ENCODE measurements at places on chromosomes 12 and 14.

DNA sequence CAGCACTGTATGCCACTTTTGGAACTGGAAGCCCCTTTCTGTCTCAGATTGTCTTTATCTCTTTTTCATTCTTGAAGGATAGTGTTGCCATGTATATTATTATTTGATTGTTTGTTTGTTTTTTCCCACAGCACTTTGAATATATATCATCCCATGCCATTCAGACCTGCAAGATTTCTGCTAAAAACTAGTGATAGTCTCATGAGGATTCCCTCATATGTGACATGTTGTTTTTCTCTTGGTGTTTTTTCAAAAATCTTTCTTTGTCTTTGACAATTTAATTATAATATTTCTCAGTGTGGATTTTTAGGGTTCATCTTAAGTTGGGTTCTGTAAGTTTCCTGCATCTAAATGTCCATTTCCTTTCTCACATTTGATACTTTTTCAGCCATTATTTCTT lies 36.8 kb upstream of the SCAF11 start:
- no peak for DNase-seq

DNA sequence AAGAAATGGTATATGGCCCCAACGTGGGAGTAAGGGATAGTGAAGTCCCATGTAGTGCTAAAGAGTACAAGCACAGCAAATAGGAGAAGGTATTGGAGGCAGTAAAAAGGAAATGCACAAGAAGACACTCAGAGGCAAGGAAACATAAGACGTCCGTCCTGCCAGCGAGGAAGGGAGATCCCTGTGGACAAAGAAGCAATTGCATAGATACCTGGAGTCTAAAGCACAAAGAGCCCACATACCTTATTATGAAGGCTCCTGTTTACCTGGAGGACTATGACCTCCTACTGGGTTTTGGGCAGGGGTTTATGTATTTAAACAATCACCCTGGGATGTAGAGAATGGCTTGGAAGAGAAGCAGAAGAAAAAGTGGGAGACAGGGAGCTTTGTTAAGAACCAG lies 341.2 kb upstream of the DCN start:
- no peak for DNase-seq

- DNase-seq = no peak
These were observed at the start of gene PPP1R36 for GRCh38 chr14:64549791-64550620. TSS of gene PPP1R36 (plus strand) at chr14:64549961. CDS start at chr14:64549998, 37 bp downstream.

DNA sequence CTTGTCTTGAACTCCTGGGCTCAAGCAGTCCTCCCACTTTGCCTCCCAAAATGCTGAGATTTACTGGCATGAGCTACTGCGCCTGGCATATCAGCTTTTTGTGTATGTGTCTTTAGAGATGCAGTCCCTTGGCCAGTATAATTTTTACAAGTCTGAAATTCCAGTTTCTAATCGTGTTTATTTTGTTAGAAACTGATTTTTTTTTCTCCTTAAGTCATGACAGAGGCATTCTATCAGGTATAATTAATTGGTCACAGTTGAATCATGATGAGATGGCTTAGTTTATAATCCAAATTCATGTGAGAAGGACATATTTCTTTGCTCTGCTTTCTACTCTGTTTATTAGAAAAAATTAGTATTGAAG lies 98.9 kb downstream of the PCNX1 start:
- DNase-seq = no peak

GRCh38 chr12:118061873-118062843 lies 1.2 kb upstream of the WSB2 start:
- no peak for DNase-seq

DNA sequence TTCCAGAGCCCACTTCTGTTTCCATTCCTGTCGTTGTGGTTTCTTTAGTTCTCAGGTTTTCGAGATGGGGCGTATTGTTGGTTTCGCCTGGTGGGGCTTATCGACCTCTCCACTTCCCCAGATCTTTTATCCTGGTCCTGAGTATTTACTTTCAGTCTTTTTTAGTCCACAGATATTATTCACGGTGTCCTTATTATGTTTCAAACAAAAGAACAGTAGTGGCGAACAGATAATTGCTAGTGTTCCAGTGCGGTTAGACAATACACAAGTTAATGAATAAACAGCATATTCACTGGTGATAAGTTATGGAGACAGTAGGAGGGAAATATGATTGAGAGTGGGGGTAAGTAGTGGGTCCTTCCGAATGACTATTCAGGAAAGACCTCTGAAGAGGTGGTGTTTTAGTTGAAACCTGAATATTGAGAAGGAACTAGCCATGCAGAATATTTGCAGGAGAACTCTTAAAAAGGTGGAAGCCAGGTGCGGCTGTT lies 668 bp downstream of the TMEM260 start:
- no peak for DNase-seq

DNA sequence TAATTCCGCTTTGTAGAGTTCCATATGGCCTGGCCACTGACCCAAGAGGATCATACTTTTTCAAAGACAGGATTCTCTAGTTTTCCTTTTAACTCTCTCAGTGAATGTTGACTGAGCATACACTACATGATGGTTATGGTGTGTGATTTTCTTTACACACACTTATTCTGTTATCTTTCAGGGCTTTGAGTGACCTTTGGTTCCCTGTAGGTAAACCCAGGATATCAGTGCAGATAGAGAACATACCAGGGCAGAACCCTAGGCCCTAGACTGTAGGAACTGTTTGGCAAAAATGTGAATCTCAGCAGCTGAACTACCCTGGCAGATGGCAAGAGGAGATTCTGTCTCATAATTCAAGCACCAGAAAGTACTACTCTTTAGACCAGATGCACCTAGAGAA lies 159.6 kb downstream of the KCNA5 start:
- no peak for DNase-seq

GRCh38 chr12:128820723-128821432 lies 2.9 kb downstream of the SLC15A4 start:
- DNase-seq = no peak

- no peak for DNase-seq
These were observed 1.5 kb downstream of the CHD4 start for GRCh38 chr12:6605421-6606330.

GRCh38 chr14:105930572-105930971 lies 404.2 kb downstream of the TMEM121 start:
- no peak for DNase-seq

DNA sequence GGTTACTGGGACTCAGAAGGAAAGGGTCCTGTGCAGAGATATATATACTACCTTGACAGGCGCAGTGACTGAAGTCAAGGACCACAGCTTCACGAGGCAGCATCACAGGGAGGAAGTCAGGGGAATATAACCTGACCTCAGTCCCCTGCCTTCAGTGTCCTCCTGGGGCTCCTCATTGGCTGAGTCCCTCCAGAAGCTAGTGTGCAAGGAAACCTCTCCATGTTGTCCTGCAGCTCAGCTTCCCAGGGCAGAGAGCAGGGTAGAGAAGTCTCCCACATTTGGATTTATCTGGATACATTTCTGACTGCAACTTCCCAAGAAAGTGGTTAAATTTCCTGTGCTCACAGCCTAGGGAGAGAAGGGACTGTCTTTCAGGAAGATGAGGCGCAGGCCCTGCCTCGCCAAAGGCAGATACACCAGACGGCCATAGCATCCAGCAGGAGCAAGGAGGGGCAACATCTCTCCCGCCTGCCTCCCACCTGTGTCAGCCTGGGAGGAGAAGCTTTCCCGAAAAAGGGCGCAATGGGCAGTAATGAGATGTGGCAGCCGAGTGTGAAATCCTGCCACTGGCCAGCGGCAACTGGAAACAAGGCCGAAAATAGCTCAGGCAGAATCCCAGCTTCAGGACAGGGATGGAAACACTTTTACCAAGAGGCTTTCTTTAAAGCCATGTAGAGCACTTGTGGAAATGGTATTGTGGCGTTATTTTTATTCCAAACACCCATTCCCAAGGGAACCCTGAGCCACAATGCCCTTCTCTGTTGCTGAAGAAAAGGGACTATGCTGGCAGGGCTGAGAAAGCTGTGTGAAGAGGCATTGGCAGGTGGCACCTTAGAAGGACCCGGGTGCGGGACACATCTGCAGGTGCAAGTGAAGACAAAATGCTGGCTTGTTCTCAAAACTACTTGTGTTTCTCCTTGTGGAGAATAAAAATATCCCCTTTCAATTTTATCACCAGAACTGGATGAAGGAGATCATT lies 54.9 kb upstream of the HIF1A start:
- no peak for DNase-seq

GRCh38 chr12:71748081-71748850 lies 6.4 kb upstream of the RAB21 start:
- DNase-seq = no peak

DNA sequence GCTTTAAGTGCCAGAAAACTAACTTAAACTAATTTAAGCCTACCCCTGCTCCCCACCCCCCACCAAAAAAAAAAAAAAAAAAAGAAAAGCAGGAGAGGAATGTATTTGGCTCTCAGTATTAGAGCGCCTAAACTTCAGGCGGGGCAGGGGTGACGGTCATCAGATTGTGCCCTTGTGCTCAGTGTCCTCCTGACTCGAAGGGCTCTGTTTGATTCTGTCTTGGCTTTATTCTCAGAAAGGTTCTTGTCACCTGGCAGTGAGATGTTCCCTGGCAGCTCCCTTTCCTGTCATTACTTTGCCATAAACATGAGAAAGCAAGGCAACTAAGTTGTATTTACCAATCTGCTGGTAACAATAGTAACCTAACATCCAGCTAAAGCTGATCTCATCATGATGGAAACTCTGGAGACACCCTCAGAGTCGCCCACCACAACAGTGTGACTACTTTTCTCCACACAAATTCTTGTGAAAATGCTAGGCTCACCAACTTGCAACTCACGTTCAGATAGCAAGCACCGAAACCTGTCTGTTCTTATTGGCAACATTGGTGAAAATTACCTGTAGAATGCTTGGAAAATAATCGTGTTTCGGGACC lies 39.0 kb upstream of the WNK1 start:
- DNase-seq = no peak

GRCh38 chr12:131901431-131902331 lies 7.3 kb downstream of the ULK1 start:
- DNase-seq = no peak

- no peak for DNase-seq
These were observed 49.2 kb upstream of the PPP1R12A start for GRCh38 chr12:79983986-79984620.

- no peak for DNase-seq
These were observed 62.5 kb downstream of the DRAM1 start for GRCh38 chr12:101939856-101940265.

GRCh38 chr14:31895206-31895605 lies 181.9 kb upstream of the ARHGAP5 start:
- no peak for DNase-seq

GRCh38 chr12:106287364-106287763 lies 15.2 kb upstream of the TCP11L2 start:
- DNase-seq = no peak

- DNase-seq = no peak
These were observed 1045.6 kb downstream of the BCL11B start for GRCh38 chr14:98226411-98226810.

DNA sequence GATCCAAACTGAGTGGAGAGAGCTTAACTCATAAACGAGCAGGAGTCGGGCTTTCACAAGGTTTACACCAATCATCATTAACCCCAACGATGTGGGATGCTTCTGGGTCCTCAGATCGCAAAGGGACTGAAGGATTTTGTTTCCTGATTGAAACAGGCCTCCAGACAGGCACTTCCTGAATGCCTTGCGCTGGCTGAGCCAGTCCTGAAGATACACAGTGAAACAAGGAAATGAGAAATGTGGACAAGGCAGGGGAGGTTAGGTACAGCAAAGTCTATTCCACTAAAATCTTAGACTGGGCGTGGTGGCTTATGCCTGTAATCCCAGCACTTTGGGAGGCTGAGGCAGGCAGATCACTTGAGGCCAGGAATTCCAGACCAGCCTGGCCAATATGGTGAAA lies 30.7 kb downstream of the RBM19 start:
- no peak for DNase-seq

DNA sequence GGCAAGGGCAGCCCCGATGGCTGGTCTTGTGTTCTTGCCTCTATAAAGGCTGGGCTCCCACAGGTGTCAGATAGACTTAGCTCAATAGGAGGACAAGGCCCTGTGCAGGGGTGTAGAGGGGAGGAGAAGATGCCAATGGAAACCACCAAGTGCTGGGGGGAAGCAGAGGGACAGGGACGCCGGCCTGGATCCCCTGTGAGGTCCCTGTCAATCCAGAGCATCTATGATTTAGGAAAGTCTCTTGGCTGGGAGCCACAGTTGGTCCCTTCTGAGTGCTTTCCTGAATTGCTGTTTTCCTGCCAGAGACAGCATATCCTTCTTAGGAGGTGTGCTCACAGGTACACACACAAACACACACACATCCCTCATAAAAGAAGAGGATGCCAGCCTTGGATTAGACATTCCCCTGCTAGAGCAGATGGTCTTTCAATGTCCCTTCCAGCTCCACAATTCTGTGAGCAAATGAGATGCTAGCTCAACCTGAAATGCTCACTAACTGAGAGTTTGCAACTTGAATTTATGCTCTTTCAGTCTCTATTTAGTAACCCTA lies 62.7 kb downstream of the TTC7B start:
- DNase-seq = no peak

GRCh38 chr12:109877504-109878246 lies 2.7 kb downstream of the GLTP start:
- no peak for DNase-seq

GRCh38 chr14:74510223-74510931 lies 16.8 kb downstream of the ISCA2 start:
- no peak for DNase-seq

DNA sequence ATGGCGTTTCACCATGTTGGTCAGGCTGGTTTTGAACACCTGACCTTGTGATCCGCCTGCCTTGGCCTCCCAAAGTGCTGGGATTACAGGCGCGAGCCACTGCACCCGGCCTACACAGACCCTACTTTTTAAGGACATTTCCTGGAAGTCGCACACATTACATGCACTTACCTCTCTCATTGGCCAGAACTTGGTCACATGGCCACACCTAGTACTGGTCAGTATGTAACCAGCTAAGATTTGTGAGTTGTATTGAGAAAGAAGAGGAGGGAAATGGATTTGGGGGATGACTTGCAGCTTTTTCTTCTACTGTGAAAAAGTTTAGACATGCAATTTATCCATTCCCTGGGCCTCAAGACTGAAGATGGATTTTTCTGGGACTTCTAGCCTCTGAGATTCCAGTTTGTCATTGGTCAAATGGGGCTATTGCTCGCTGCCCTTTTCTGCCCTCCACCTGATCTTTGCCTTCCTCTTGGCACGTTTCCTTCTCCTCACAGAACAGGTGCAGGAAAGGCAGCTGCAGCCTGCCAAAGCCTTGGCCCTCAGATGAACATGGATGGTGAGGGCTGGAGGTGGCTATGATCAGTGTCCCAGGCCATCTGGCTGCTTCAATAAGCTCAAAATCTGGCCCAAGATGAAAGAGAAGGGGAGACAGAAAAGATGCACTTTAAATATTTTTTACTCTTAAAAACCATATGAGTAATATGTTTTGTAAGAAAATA lies 7.1 kb upstream of the ZDHHC22 start:
- no peak for DNase-seq

All from stimulated activated CD8-positive, alpha-beta memory T cell treated with anti-CD3 and anti-CD28 coated beads, Interleukin-2, amount 100 ng/mL, for 1 hour (primary cell).